SHP77 treated with DMSO at 0.1 percent for 48 hours (cell line): ENCODE measurements at places on chromosomes 1 and 21.
A peak's percentile ranks its signal among the peaks of the same experiment; 100 is the strongest.

DNA sequence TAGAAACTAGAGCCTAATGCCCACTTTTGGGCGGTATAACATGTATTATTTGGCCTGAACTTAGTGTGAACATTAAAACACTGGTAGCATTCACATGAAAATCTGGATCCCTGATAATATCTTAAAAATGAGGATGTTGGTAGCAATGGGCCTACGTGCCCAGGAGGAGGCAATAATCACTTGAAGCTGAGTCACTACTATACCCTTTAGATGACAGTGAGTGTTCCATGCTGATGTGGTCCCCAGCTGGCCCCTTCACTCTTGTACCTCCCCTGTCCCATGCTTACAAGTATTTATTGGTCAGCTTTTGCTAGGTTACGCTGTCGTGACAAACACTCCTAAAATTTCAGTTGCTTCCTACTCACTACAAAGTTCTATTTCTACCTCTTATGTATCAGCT lies 23.0 kb upstream of the POU2F1 start:
- no peak for DNase-seq

DNA sequence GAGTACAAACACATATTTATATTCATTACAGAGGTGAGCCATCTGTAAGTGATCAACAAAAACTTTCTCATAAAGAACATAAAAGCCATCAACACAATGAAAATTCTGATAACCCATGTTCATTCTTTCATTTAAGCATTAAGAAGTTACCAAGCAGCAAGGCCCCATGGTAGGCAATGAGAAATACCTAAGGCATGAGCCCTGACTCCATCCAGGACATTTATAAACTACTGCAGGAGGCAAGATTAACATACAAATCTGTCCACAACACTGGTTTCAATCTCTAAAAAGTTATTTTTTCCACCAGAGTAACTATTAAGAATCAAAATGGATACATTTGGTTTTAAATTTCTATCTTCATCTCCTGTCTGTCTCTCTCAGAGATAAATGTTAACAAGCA lies 76.1 kb downstream of the SIPA1L2 start:
- no peak for DNase-seq

DNA sequence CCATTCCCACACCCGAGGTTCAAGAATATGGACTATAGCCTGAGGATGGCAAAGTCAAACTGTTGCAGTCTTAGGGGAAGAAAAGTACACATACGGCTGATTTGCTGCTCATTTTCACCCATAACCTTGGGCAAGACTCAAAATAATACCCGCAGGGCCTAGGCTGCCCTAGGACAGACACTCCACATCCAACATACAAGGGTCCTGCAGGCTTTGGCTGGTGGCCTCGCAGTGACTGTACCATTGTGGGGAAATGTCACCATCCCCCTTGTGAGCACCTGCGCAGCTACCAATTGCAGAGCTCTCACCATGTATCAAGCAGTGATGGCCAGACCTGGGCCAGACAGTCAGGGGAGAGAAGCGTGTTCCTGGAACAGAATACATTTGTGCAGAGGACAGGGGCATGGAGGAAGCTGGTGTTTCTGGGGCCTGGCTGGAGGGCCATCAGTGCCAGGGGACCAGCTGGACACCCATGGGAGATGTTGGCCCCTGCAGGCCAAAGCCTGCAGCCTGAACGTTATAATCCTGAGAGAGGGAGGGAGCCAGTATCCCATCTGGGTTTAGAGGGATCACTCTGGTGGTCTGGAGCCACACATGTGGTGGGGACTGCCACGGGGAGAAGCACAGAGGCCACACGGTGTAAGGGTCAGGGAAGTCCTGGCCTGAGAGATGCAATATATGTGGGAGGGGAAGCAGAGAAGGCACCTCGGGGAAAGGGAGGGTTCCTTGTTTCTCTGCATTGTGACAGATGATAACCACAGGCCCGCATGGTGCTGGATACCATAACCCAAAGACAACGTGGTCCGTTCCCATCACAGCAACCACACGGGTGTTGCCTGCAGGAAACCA lies 101.2 kb downstream of the GLIS1 start:
- DNase-seq = no peak

DNA sequence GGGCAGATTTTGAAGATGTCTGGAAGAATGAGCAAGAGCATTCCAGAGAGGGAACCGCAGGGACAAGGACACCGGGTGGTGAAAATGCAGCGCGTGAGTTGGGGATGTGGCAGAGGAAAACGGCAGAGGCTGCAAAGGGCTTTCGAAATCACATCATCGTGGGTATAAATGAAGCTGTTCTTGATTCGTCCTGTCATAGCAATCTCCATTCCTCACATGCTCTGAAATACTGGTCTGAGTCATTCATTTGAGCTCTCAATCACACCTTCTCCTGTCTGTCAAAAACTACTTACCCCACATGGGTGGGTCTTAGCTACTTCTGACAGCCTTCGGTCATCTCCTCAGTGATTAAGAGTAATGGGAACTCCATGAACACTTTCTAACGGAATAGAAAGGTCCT lies 81.5 kb downstream of the ERG start:
- no peak for DNase-seq

- DNase-seq = no peak
These were observed 16.2 kb downstream of the HSD11B1 start for GRCh38 chr1:209720826-209721225.

- peak; percentile 80 for DNase-seq
These were observed 1529.3 kb upstream of the TPTE start for GRCh38 chr21:8991968-8992621.

GRCh38 chr1:90394247-90394646 lies 322.9 kb downstream of the BARHL2 start:
- DNase-seq = no peak

- no peak for DNase-seq
These were observed 965 bp upstream of the SH2D5 start for GRCh38 chr1:20733360-20733975.

- DNase-seq = no peak
These were observed 18.4 kb downstream of the MATN1 start for GRCh38 chr1:30704765-30705509.

- DNase-seq = no peak
These were observed 20.8 kb downstream of the ACADM start for GRCh38 chr1:75745276-75745675.

- DNase-seq = no peak
These were observed 17.2 kb downstream of the CDCP2 start for GRCh38 chr1:54135436-54136120.

GRCh38 chr1:20732588-20733359 lies at the start of gene SH2D5:
SH2D5 (minus strand) TSS chr1:20732703; CDS start chr1:20728044, 4,659 bp downstream.
- DNase-seq = peak; percentile 22

GRCh38 chr1:15070145-15070748 lies 83.3 kb upstream of the TMEM51 start:
- DNase-seq = no peak

DNA sequence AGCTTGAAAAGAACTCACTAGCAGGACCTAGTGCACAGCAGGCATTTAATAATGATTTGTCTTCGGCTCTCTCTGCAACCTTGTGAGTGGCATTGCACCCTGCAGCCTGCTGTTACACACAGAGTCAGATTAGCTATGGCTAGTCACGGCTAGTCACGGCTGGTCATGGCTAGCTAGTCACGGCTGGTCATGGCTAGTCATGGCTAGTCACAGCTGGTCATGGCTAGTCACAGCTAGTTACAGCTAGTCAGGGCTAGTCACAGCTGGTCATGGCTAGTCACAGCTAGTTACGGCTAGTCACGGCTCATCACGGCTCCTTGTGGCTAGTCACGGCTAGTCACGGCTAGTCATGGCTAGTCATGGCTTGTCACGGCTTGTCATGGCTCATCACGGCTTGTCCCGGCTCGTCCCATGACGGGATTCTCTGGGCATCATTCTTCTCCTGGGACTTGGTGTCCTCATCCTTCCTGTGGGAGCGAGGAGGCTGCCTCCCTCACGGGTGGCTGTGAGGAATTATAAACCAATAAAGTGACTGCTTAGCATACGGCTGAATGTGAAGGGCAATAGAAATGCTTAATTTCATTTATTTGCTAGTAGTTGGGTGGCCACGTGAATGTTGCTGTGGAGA lies 12.5 kb upstream of the KIF26B start:
- DNase-seq = no peak

- DNase-seq = no peak
These were observed 12.4 kb downstream of the ALX3 start for GRCh38 chr1:110057963-110058518.

DNA sequence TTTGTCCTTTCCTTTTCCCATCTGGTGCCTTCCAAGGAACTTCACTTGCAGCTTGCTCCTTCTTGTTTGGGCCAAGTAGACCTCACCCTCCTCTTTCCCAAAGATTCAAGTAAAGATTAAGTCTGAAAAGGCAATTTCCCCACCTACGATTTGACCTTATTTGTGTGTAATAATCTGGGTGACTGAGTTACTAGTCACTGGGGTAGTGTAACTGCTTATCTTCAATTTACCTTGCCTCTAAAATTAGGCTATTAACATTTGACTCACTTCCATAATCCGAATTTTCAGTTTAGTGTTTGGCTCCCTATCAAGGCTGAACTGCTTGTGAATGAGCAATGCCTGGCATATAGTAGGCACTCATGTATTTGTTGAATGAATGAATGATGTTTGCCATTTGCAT lies 59.6 kb downstream of the PLA2G4A start:
- DNase-seq = no peak

DNA sequence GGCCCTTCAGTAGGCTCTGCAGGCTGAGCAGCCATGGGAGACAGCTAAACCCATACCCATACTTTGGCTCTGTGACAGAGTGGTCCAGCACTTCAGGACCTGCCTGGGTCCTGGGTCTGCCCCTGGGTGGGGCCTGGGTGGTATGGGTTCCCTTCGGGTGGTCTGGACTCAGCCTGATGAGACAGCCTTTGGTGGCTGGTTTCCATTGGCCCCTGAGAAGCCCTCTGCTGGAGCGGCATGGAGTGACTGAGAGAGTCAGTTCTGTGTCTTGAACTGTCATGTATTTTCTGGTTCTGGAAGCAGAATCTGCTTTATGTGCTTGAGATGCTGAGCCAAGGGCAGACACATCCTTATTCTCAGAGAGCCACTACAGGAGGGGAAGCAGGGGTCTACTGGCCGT lies 31.3 kb upstream of the KCNA2 start:
- no peak for DNase-seq

DNA sequence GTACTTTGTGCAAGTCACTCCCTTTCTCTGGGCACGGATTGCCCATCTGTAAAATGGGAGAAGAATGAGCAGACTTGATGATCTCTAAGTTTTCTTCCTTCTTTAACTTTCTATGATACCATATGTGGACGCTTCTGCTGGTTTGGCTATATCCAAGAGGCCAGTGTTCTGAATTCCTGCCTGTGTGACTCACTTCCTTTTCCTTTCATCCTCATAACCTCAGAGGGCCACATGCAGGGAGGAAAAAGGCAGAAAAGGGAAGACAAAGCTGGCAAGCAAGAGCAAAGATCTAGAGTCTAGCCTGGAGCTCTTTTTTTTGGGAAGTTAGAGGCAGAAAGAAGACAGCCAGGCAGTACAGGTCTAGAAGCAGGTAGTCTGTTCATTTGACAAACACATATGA lies 151.2 kb downstream of the OMA1 start:
- no peak for DNase-seq

- DNase-seq = no peak
These were observed 28.1 kb upstream of the B3GALNT2 start for GRCh38 chr1:235532360-235532759.

DNA sequence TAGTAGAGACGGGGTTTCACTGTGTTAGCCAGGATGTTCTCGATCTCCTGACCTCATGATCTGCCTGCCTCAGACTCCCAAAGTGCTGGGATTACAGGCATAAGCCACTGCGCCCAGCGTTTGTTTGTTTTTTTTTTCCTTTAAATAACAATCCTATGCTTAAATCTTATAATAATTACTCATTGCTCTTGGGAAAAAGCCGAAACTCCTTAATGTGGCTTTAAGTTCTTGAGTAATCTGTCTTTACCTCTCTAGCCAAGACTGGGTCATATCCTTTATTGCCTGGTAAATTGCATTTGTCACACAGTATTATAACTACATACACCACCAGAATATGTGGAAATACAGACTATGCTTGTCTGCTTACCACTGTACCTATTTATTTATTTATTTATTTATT lies 97.1 kb downstream of the MACF1 start:
- no peak for DNase-seq

GRCh38 chr1:96334236-96334557 lies 387.4 kb upstream of the PTBP2 start:
- DNase-seq = no peak

GRCh38 chr1:78005755-78006154 lies 1.0 kb downstream of the DNAJB4 start:
- peak; percentile 36 for DNase-seq

GRCh38 chr1:55443175-55443915 lies 228.2 kb upstream of the USP24 start:
- no peak for DNase-seq

DNA sequence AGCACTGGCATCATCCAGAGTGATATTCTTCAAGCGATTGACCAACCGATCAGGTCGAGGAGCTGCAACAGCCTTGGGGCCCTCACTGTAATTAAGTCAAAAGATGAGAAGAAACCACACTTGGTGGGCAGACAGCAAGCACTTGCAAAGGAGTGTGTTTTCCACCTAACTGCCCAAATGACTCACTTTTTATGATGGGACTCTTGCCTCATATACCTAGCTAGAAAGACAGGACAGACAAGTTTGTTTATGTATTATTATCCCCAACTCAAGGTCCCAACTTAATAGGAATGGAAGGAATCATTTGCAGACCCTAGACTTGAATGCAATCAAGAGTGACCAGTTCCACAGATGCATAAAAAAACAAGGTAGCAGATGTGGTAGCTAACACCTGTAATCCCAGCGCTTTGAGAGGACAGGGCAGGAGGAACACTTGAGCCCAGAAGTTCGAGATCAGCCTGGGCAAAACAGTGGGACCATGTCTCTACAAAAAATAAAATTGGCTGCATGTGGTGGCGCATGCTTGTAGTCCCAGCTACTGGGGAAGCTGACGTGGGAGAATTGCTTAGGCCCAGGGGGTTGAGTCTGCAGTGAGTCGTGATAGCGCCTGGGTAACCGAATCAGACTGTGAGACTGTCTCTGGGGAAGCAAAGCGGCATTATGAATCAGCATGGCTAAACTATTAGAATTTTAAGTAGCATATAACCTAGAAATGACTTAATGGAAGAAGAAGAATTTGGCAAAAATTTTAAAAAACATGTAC lies 2.3 kb upstream of the NRAS start:
- DNase-seq = no peak

GRCh38 chr21:34364921-34365320 lies 1.1 kb downstream of the KCNE2 start:
- no peak for DNase-seq

- no peak for DNase-seq
These were observed 385.4 kb upstream of the VAMP3 start for GRCh38 chr1:7385471-7386225.

DNA sequence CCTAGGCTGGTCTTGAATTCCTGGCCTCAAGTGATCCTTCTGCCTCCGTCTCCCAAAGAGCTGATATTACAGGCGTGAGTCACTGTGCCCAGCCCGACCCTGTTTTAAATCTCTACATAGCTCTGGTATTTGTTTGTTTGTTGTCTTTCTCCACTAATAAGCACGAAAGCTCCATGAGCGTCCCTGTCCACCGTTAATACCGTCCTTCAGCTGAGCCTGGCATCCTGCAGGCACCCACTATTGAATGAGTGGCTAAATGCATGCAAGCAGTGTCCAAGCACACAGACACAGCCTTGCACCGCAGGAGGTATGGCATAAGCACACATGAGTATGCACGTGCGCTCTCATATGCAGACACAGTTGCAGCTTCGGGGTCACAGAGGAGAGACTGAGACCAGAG lies 4.5 kb upstream of the COL16A1 start:
- DNase-seq = no peak
